ENCODE measurements at places on chromosomes 4 and X.

- DNase-seq, result peak; percentile 43
Observed at GRCh38 chr4:26028793-26029567, 115.0 kb downstream of the SMIM20 start.

GRCh38 chr4:30073011-30073710 lies 647.0 kb upstream of the PCDH7 start:
- no peak for DNase-seq

DNA sequence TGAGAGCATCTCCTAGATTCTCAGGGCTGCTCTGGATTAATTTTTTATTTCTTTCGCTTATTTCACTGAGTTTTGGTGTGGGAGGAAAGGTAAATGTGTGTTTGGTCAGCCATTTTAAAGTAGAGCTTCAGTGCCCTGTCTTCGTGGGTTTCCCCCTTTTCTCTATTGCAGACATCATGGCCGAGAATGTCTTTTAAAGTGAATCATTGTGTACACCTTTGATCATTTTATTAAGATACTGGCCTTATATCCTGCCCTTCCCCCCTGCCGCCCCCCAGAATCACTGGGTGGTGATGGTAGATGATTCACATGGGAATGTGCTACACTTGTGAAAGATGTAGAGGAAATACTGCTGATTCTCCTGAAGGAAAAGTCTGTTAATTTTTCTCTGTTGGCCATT lies 23.8 kb downstream of the CDKL5 start:
- DNase-seq, result no peak

DNA sequence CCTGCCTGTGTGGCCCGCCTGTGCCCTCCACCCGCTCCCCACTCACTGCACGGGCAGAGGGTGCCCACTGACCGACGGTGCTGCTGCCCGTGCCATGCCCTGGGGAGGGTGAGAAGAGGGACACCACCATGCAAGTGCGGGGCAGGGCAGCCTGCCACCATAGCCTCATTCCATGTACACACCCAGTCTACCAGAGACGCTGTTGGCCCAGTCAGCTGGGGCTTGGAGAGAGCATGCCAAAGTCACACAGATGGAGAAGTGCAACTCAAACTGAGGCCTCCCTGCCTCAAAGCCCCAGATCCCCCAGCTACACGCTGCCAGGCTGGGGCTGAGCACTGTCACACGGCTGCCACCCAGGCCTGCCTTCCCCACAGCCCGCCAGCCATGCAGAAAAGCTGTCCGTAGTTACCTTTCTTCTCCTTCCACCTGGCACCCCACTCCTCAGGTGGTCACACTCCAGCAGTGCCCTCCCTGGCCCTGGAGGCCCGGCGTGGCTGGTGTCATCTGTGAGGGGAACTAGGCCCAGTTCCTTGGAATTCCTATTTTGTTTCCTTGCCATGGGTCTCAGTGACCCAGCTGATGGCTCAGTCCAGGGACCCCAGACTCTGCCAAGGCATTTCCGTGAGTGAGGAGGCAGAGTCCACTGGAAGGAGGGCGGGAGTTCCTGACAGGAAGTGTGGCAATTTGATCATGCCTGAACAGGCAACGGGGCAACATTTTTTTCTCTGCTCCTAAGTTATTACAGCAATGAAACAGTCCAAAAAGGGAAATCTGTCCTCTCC lies at the start of gene SLC2A9:
Gene SLC2A9 (minus strand): TSS at position 627 of the 782 bp plus-strand sequence. CDS start 68 bp downstream, at position 559.
- DNase-seq, result no peak

DNA sequence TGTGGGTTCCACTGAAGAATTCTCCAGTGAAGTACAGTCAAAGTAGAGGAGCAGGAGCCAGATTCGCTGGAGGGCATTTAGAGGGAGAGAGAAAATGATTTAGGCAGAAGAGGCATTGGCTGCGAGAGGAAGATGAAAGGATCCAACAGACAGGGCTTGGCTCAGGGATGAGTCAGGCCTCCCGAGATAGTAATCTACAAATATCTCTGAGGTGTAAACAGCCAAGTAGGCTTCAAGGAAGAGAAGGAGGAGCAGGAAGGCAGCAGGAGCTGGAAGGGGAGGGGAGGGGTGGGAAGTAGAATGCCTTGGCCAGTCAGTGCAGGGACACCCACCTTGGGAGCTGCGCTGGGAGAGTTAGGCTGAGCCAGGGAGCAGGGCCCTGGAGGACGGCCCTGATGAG lies 55.5 kb downstream of the PJA1 start:
- no peak for DNase-seq

- no peak for DNase-seq
Observed at GRCh38 chrX:17820100-17820499, 41.0 kb downstream of the RAI2 start.

Data from stimulated activated CD4-positive, alpha-beta T cell treated with anti-CD3 and anti-CD28 coated beads, Interleukin-1b, Interleukin-23, amount 100 ng/mL, for 24 hours (primary cell).